ENCODE measurements at places on chromosomes 3 and 15.
A peak's percentile ranks its signal among the peaks of the same experiment; 100 is the strongest.

GRCh38 chr3:197736010-197736490 is 654 bp downstream of the RUBCN start:
- peak; percentile 47 for DNase-seq

GRCh38 chr15:66614456-66614855 is 48.7 kb upstream of the LCTL start:
- DNase-seq: no peak

DNA sequence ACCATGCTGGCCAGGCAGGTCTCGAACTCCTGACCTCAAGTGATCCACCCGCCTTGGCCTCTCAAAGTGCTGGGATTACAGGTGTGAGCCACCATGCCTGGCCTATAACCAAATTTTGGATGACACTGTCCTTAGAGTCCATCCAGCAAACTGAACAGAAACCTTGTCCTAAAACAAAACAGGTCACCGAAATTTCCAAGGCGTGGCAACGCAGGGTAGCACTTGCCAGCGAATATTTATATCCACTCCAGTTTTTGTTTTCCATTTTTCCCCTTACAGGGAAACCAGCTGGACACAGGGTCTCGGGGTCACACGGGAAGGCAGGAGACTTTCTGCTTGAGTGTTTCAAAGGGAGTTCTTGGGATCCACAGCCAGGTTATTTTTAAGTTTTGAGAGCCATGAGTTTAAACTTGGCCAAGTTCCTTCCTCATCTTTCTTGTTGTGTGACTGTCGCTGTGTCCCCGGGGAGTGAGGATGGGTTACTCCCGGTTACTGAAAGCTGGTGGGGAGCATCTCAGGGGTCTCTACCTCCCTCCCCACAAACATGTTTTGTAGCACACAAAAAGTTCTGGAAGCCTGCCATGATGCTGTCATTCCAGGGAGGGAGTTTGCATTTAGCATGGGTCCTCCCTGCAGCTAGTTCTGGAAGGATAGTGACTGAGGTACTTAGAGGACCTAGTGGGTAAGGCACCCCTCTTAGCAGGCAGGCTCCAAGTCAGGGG is 12.6 kb downstream of the LIMD1 start:
- no peak for DNase-seq

DNA sequence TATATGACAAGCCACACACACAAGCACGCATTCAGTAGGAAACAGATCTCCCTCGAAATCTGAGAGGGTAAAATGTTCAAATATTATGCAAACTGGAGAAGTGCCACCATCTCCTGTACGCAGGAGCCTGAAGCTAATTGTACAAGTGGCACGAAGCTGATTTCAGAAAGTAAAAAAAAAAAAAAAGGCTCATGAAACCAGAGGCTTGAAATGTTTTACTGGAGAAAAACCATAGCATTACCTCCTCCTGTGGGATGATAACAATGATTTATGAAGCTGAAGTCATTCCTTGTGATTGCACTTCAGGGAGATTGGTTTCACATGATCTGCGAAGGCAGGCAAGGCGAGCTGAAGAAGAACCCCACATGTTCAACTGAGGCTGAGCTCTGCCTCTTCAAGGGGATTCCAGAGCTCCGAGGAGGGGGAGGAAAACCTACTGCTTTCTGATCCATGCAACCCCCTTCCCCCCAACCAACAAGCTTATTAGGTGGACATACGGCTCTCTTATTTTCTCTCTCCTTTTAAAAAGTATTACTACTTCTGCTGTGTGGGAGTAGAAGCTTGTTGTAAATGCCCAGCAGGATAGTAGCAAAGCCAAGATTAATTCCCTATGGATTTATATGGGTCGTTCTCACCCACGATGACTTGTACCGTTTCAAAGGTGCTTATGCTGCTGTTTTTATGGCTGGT is 101.1 kb downstream of the GREM1 start:
- no peak for DNase-seq

DNA sequence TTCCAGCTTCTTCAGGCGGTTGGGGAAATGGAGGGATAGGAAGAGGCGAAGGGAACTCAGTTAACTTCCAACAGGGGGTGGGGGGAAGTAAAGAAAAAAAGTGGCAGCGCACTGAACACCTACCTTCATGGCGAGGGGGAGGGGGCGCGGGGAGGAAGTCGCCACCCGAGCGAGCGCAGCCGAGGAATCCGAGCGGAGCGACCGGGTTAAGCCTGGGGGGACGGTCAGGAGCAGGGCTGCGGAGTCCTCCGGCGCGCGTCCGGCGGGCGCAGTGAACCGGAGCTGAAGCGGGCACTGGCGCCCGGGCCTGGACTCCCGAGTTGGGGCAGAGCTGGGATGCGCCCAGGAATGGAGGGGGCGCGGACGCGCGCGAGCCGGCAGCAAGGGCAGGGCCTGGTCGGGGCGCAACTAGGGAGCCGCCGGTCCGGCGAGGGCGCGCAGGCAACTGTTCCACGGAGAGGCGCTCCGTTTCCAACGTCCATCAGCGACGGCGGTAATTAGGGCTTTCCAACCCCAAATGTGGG is at the start of gene WNT5A:
WNT5A (minus strand) TSS at position 450 of the 524 bp plus-strand sequence; CDS start at position 129, 321 bp downstream.
- DNase-seq: peak; percentile 87

- DNase-seq: no peak
Measured at GRCh38 chr3:55161231-55161630, 233.4 kb upstream of the LRTM1 start.

DNA sequence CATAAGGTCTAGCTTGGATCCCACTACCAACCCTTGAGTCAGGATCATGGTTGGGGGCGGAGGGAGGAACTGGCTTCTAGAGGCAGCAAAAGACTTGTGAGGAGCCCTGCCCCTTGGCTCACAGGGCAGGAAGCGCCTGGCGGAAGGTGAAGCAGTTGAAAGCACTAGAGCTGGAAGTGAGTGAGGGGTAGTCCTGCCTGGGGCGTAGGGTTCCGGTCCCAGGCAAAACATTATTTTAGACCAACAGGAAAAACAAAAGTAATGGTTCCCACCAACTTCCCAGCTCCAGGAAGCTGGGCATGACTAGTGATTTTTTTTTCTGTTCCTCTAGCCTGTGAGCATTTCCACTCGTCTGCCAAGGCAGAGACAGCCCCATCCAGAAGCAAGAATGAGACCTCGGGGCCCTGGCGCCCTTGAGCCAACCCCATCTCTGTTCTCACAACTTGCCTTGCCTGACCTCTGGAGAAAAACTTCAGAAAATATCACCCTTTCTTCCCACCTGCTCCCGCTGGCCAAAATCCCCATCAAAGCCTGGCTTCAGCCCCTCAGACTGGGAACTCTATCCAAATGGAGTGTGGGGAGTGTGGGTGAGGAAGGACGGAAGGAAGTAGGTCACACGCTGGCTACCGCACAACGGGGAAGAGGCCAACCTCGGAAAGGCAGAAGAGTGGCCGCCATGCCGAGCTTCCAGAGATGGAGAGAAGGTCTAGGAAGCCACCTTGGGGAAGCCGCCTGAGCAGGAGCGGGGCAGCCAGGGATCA is 57.5 kb downstream of the RBPMS2 start:
- DNase-seq: no peak

- no peak for DNase-seq
Measured at GRCh38 chr3:4753073-4753691, 226.1 kb upstream of the BHLHE40 start.

DNA sequence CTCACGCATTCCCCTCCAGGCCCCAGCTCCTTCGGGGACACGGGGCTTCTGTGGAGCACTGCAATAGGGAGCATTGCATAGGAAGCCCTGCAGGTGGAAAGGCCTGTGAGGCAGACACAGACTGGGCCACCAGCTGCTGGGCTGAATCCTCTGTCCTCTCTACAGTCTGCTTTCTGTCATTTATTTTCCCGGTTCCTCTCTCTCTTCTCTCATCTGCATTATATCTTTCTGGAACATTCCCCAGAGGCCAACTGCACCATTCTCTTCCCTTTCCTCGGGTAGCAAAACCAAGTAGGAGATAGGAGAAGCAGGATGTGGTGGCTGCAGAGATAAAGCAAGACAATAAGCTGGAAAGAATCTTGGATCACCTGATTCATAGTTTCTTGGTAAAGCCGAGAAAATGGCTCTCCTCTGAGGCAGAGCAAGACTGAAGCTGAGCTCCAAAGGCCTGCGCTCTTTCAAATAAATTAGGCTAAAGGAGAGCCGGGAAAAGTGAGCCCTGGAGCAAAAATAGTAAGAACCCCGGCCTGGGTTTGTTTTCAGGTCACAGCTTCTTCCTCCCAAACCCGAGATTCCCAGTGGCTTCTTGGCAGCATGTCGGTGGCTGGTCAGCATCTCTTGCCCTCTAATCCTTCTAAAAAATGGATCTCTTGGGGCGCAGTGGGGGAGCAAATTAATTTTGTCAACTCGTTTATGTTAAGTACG is 5.3 kb downstream of the TM4SF4 start:
- DNase-seq: no peak

- DNase-seq: no peak
Measured at GRCh38 chr3:43405888-43406642, 119.7 kb downstream of the SNRK start.

GRCh38 chr3:186973702-186974101 is 43.4 kb downstream of the ST6GAL1 start:
- no peak for DNase-seq

DNA sequence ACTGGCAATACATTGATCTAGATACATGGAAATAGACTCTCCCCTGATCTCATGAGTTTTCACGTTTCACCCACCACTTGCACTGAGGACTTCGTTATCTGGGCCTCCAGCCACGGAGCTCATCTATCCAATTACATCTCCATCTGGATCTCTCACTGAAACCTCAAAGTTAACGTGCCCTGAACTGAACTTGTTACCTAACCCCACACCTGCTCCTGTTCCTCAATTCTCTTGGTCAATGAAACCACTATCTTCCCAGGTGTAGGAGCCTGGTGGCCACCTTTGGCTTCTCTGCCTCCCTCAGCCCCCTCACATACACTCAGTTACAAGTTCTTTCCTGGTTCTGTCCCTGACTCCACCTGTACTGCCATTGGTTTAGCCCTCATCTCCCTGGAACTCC is 9.7 kb downstream of the DGKG start:
- no peak for DNase-seq

GRCh38 chr3:51879937-51880336 is 4.5 kb upstream of the IQCF5 start:
- DNase-seq: no peak

GRCh38 chr15:48592221-48592731 is 53.2 kb downstream of the FBN1 start:
- DNase-seq: no peak

- no peak for DNase-seq
Measured at GRCh38 chr3:105360003-105360402, 6.7 kb upstream of the ALCAM start.

GRCh38 chr15:62403164-62403809 is 238.2 kb upstream of the C2CD4B start:
- no peak for DNase-seq

GRCh38 chr15:93088981-93089726 is at the start of gene RGMA:
RGMA (minus strand) TSS chr15:93089211; CDS start chr15:93088932, 279 bp downstream.
- DNase-seq: peak; percentile 75

- no peak for DNase-seq
Measured at GRCh38 chr15:37824717-37825382, 109.6 kb upstream of the TMCO5A start.

GRCh38 chr3:195195321-195196209 is 75.4 kb downstream of the XXYLT1 start:
- DNase-seq: peak; percentile 72

GRCh38 chr3:147937891-147938290 is 528.7 kb downstream of the ZIC1 start:
- DNase-seq: no peak

DNA sequence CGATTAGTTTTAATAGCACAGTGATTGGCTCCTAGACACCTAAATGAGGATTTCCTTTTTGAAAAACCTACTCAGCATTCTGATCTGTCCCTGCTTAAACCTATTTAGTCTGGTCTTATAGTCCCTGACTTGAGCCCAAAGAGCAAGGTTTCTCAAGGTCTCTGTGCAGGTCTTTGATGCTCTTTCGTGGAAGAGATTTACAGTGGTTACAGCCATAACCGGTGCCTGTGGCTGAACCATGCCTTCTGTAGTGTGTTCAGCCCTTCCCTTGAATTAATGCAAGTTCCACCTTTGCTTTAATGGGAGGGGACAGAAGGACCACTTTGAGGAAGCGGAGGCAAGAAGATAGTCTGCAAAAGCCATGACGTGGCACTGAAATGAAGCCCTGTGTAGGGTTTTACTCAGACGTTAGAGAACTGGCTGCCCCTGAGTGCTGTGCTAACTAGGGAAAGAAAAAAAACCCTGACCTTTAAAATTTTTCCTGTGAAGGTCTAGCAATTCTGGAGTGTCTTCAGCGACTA is 43.0 kb downstream of the ZBTB38 start:
- no peak for DNase-seq

DNA sequence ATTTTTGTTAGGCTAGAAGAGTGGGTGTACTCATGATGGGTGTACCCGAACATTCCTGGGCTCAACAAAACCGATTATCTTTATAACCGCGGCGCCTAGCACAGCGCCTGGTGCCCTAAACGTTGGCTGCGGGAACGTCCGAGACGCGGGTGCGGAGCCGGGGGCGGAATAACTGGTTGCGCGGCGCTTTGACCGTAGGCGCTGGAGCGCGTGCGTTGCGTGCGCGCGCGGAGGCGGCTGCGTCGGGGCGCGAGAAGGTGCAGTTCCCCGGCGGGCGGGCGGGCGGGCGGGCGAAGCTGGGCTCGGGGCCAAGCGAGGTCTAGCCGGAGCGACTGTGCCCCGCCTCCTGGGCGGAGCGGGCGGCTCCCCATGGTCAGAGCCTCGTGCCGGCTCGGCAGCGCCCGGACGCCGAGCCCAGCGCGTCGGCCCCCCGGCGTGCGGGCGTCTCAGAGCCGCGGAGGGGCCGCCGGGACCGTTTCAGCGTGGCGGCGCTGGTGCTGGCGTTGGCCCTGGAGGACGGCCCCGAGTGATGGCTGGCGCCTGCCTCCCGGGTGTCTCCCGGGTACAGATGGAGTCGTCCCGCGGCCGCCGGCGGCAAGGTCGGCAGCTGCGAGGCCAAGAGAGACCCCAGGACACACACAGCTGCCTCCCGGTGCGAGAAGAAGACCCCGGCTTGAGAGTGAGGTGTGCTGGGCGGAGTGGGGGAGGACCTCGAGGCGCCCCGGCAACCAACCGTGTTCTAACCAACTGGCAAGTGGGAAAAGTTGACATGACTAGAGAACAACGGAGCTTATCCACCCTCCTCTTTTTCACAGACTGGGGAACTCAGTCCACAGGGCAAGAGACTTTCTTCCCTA is at the start of gene PLAAT1:
PLAAT1 (plus strand) TSS at position 373 of the 857 bp plus-strand sequence. CDS start 14,429 bp downstream, outside the sequence.
- DNase-seq: peak; percentile 84
